ENCODE measurements at places on chromosomes 13 and 19.

DNA sequence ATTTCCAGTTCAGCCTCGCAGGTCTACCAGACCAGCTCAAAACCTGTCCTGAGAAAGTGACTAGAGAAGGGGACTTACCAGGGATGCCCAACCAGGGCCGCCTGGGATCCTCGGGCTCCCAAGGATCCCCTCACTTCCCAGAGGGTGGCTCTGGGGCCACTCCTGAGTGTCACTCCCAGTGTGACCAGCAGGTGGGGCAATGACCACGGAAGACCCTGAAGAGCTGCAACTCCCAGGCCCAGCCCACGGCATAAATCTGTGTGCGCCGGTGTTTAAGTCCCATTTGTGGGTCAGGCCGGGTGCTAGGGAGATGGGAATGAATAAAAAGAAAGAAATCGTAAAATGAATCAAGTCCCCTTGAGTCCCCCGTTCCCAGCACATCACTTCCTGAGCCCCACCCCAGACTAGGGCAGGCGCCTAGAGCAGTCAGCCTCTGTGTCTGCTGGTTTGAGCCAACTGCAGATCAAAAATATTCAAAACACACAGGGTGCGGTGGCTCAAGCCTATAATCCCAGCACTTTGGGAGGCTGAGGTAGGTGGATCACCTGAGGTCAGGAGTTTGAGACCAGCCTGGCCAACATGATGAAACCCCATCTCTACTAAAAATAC, 10.7 kb downstream of the PTGIR start:
- DNase-seq = peak; percentile 80

DNA sequence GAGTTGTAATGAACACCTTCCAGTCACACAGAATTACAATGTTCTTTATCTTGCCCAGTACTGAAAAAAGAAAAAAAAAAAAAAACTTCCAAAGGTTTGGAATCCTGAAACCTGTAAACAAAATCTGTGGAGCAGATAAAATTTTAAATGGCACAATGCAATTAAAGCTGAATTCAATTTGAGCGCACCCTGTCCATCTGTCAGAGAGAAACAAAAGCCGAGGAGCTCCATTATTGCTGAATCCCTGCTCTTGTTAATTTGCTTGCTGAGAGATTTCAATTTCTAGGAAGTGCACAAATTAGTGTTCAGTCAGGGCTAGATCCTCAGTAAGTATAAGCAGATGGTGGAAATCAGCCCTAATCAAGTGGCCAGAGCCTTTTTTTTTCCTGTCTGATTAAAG, 65.2 kb downstream of the DACH1 start:
- DNase-seq = no peak

DNA sequence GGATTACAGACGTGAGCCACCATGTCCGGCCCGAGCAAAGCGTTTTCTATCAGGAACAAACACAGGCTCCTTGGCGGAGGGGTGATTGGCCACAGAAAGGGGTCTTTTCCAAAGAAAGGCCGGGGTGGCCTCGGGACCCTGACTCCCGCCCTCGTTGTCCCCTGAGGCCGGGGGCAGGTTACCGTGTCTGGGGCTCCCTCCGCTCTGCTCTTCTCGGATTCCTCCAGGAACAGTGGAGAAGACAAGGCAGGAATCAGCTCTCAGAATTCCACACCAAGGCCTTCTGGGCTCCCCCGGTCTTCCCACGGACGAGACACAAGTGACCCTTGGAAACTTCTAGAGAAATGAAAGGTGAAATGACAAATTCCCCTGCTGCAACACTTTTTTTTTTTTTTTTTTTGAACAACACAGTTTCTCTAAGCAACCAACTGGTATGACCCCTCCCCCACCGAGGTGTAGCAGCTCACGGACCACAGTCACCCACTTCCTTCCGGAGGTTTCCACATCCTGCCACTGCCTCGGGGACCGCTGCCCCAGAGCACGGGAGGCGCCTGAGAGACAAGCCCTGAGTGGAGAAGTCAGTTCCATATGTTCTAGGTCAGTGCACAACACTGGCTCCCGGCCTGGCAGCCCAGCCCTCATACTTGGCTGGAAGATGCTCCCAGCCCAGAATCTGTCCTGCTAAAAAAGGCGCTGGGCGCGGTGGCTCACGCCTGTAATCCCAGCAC, 11.0 kb downstream of the MOB3A start:
- no peak for DNase-seq

- DNase-seq = no peak
Measured at GRCh38 chr13:75738841-75739240, 102.7 kb downstream of the LMO7 start.

DNA sequence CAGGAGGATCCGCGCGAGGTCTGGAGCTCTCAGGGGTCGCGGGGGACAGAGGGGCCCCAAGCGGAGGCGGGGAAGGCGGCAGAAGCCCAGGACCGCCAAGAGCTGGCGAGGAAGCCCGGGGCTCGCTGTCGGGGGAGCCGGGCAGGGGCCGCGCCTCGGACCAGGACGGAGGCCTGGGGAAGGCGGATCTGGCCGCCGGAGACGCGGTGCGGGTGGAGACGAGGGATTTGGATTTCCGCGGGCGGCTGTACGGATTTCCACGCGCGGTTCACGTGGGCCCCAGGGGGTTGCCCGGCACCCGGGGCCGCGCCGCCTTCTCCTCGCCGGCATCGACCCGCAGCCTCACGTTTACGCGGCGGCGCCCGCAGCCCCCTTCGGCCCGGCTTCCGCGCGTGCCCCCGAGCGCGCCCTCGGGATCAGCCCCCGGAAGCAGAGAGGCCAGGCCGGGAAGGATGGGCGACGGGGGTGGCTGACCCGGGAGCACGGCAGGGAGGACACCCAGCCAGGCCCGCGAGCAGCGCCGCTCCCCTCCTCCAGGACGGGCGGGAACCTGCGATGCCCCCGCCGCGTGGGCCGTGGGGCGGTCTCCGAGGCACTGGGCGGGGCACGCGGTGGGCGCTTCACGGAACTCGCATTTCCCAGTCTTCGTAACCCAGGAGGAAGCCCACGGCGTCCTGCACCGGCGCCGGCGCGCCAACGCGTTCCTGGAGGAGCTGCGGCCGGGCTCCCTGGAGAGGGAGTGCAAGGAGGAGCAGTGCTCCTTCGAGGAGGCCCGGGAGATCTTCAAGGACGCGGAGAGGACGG, 4.7 kb downstream of the F7 start:
- peak; percentile 21 for DNase-seq

DNA sequence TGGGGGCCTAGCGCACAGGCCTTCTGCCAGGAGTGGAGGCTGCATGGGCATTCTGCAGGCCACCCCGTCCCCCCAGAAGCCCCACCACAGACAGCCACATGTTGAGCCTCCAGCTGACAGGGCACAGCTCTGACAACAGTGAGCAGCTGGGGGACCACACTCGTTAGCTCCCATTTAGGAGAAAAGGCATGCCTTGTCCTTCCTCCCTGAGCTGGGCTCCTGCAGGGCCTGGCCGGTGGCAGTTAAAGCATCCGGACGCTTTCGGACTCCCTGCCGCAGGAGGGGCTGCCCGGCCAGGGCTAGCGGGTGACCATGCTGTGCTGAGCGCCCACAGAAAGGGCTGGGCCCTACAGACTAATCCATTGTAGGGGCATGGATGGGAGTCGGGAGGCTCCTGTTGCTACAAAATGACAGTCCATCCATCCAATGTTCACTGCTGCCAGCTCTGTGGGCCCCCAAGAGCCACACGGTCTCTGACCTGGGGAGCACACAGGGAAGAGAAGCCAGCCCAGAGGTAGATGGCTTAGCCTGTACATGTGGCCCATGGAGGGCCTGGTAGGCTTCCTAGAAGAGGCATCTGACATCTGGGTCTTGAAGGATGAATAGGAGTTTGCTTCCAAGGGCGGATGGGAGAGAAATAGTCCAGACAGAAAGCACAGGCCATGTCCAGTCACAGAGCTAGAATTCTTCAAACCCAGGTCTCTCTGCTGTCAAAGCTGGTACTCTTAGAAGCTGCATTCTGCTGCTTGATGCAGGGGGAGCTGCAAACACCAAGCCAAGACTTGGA, 116.5 kb upstream of the VSTM2B start:
- DNase-seq = no peak

GRCh38 chr19:50835785-50836542, 2.6 kb upstream of the KLK15 start:
- DNase-seq = peak; percentile 54

DNA sequence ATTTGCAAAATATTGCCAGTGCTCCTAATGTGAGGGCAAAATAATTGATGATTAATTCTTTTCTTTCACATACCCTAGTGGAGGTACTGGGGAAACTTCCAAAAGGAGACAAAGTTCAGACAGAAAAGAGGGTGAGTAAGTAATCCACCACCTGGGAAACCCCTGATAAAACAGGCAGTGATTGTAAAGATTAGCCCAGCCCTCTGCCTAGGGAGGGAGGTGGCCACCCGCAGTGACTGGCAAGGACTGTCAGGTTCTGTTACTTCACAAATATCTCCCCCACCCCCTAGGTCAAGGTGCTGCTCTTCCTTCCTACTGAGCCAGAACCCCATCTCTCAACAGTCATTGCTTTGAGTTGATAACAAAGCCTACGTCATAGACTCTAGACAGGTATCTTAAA, 239.7 kb downstream of the DNAJC15 start:
- no peak for DNase-seq

DNA sequence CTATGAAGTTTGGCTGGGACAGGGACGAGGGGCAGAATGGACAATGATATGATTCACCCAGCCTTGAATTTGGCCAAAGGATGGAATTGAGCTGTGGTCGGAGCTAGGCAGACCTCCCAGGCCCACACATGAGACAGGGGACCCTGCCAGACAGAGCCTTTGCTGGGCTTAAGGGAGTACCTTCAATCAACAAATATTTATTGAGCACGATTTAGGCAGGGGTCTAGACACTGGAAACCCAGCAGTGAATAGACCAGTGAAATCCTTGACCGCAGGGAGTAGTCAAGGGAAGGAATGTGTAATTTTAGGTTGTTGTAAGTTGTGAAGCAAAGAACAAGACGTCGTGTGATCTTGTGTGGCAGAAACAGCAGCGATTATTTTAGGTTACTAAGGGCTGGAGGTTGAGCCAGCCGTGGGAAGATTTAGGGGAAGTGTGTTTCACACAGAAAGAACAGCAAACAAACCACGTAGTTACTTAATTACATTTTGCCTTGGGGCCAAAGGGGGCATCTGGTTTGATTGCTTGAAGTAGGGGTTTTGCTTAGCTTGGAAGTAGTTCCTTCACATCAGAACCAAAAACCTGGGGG, 16.9 kb upstream of the AP1M2 start:
- DNase-seq = no peak

DNA sequence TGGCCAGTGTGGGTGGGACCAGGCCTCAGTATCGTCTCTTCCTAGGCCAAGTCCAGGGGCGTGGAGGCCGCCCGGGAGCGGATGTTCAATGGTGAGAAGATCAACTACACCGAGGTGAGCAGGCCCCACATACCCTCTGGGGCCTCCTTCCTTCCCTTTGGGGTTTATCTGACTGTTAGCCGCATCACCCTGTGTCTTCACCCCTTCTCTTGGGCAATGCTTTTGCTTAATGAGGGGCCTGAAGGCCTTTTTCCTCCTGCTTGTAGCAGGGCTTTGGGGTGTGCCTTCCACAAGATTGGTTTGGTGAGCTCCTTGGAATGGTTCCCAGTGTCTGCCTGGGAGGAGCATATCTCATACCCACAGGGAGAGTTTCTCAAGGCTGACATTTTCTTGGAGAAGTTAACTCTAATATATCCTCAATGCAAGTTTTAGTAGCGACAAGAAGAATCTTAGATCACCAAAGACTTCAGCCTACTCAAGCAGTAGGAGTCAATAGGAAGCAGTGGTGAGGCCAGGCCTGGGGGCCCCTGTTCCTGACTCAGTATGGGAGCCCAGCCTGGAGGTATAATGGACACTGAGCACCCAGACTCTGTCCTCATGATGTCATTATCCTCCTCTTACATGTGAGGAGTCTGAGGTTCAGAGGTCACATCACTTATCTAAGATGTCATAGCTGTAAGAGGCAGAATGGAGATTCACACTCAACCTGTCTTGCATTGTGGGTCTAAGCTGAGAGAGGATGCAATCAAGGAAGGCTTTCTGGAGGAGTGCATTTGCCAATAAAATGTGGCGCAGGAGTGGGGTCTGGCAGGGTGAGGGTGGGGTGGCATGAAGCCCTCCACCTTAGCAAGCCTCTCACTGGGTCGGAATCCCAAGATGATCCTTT, 2.0 kb downstream of the GPI start:
- DNase-seq = peak; percentile 63

- no peak for DNase-seq
Measured at GRCh38 chr19:38172001-38172400, 52.0 kb downstream of the DPF1 start.

GRCh38 chr19:23789246-23789645, 30.6 kb upstream of the ZNF681 start:
- no peak for DNase-seq

- no peak for DNase-seq
Measured at GRCh38 chr13:35140831-35141230, 198.8 kb downstream of the NBEA start.

- no peak for DNase-seq
Measured at GRCh38 chr13:112457485-112457884, 81.3 kb downstream of the SPACA7 start.

- DNase-seq = no peak
Measured at GRCh38 chr13:80400865-80401426, 60.0 kb upstream of the SPRY2 start.

GRCh38 chr19:54114340-54115108, 933 bp downstream of the TFPT start:
- DNase-seq = no peak

- no peak for DNase-seq
Measured at GRCh38 chr19:46474211-46474610, 2.8 kb upstream of the PNMA8A start.

DNA sequence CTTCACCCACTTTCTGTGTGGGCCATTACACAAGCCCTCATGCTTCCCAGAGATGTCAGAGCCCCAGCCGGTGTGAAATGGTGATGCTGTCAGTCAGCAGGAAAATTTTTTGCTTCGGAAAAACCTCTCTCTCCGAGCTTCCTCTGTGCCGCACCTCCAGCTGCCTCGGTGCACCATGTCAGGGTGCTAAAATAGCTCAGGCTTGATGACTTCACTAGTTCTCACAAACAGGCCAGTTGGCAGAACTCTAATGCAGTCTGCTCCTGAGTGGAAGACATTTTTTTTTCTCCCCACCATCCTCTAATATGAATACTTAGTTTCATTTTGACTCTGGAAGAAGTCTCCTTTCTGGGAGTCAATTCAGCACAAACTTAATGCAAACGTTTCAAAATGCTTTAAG, 71.3 kb downstream of the KLF12 start:
- peak; percentile 37 for DNase-seq

DNA sequence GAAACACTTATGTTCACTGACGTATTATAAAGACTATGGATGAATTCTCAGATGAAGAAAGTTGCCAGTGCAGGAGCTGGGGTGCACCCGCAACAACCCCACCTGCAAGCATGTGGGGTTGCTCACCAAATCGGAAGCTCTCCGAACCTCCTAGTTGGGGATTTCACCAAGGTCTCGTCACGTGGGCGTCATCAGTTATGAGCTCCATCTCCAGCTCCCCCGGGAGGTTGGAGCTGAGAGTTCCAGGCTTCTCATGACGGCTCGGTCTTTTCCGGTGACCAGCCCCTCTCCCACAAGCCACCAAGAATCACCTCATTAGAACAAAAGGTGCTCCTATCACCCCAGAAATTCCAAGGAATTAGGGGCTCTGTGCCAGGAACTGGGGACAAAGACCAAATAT, 46.1 kb upstream of the TUBGCP3 start:
- DNase-seq = no peak

GRCh38 chr13:25932365-25932764, 119.5 kb downstream of the SHISA2 start:
- DNase-seq = no peak
